ENCODE measurements at places on chromosomes 7 and 10.

GRCh38 chr10:1411451-1411850, 325.9 kb downstream of the ADARB2 start:
- no peak for DNase-seq

GRCh38 chr10:129901389-129902006, 62.6 kb downstream of the EBF3 start:
- no peak for DNase-seq

GRCh38 chr10:93591065-93591808, 9.8 kb downstream of the RBP4 start:
- no peak for DNase-seq

- no peak for DNase-seq
These were observed 480.3 kb upstream of the POT1 start for GRCh38 chr7:125409921-125410320.

DNA sequence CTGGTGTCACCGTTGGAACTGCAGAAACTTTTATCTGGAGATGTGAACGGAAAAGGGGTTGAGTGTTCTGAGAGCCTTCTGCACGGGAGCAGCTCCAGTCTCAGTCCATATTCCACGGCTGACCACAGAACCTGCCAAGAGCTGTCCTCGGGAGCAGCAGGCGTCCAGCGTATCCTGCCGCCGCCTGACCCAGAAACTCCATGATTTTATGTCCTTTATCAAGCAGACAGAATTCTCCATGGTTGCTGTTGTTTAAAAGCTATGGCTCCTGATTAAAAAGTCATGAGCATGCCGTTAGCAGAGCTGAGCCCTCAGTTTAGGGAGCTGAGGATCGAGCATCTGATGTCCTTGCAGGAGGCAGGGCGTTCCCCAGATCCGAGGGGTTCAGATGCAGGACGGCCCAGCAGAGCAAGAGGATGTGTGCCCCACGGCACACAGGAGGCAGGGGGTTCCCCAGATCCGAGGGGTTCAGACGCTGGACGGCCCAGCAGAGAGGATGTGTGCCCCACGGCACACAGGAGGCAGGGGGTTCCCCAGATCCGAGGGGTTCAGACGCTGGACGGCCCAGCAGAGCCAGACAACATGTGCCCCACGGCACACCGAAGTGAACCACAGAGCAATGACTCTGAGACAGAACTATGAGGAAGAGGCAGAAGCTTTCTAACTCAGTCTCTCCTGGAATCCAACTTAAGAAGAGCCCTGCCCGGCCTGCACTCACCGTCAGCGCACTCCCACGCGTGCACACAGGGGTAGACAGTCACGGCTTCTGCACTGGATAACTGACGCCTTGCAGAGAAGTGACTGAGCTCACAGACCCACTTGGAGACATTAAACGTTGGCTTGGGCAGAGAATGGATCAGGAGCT, 96.4 kb downstream of the WDR37 start:
- no peak for DNase-seq

DNA sequence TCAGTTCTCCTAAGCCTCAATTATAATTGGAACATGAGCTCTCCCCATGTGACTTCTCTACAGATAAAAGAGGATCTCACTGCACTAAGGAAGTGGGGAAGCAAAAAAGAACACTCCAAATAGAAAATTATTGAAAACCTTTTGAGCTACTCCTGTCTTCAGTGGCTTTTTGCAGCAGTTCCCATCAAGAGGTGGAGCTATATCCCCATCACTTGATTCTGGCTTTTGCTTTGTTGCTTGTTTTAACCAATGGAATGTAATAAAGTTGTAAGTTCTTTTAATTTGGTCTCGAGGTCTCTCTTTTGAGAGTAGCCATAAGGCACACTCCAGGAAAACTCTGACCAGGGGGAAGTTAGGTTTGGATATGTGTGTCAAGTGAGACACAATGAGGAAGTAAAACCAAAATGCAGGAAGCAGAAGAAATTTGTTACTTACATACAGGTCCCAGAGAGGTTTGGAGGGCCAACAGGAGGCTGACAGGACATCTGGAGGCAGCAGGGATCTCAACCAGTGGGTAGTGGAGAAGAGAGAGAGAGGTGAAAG, 569.4 kb downstream of the HTR7 start:
- peak; percentile 80 for DNase-seq

DNA sequence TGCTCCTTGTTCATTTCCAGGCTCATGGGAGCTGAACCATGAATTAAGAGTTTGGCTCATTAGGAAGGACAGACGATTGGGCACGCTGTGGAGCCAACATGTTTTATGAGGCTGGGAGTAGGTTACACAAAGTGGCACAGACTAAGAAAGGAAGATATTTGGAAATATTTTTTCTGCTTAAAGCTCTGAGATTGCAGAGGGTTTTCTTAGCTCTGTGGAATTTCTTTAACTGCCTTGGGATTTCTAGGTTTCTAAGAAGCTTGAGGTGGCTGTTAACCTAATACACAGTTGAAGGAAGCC, 344.6 kb downstream of the RNLS start:
- no peak for DNase-seq

- no peak for DNase-seq
These were observed 9.2 kb downstream of the ITIH5 start for GRCh38 chr10:7657552-7657951.

DNA sequence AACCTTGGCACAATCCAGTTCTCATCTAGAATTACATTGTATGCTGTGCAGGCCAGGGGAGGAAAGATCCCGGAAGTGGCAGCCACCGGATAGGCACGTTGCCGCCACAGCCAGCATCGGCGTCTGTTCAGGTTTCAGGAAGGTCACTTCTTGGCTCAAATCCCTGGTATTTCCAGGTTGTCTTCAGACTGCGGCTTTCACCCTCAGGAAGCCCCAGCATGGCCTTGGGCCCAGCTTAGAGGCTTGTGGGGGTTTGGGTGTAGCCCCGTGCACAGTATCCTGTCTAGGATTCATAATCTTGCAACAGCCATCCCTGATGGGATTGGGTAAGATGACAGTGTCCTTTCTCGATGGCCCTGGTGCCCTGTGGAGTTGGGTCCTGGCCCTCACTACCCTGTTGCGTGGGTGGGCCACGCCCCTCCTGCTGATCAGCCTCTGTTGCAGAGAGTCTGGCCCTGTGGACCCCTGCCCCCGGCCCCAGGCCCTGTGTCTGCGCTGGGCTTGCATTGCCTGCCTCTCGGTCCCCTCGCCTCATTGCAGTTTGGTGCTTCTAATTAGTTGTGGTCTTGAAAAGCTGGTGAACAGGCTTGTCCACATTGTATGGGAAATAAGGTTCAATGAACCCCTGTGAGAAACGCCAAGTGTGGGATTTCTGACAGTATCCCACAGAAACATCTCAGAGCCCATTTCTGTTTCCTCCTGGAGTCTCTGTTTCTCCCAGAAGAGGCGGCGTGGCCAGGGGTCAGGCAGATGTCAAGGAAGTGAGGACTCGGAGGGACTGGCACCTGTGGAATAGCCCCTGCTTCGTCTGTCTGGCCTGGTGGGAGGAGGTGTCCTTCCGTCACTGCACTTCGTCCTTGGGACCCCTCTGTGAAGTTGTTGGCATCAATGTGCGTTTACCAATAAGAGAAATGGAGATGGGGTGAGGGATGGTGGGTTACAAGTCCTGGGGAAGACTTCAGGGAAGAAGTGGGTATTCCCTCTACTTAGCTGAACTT, 77.5 kb downstream of the MGMT start:
- DNase-seq: no peak

GRCh38 chr7:88396295-88396947, 89.7 kb upstream of the STEAP4 start:
- DNase-seq: no peak

- DNase-seq: no peak
These were observed 89.3 kb upstream of the ARID5B start for GRCh38 chr10:61812052-61812721.

DNA sequence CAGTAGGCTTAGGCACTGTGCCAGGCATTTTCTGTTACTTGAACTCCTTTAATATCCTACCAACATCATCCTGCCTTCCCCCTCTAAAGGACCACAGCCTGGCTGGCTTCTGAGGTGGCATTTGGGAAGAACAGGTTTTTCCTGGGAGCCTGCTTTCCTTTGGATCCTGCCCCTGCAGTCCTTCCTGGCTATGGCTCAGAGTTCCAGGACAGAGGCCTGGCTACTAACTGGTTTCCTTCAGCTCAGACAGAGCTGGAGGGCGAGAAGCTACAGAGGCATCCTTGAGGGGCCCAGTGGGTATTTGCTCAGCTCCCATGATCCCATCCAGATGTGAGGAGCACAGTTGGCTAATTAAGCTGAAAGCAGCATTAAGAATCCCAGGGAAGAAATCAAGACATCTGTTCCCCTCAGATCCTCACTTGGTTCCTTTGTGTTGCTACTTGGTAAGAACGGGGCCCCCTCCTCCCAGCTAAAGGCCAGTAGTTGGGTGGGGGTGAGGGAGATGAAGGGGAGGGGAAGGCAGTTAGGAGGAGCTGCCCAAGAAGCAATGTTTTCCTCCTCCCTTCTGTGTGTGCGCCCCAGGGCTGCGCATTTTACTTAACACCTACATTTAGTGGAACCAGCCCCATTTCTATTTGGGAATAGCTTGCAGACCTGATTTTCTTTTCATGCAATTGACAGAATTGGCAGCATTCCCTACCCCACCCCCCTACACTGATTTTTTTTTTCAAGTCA, 142.6 kb upstream of the SORCS3 start:
- no peak for DNase-seq

- no peak for DNase-seq
These were observed 5.8 kb downstream of the ANTXRL start for GRCh38 chr10:46292573-46293023.

DNA sequence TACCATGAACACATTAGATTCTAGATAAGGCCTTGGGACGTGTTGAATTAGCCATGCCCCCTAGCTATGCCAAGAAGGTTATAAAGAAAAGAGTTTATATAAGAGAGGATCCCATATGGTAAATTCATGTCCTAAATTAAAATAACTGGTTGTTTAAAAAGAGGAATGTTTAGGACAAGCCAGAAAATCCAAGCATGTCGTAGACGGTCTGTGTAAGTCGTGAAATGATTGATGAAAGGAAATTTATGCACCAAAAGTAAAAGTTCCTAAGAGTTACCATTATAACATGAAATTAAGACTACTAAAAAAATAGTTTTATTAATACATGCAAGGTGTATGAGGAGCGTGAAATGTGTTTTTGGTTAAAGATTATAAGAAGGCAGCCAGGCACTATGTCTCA, 624.9 kb downstream of the ARL4A start:
- no peak for DNase-seq

- peak; percentile 62 for DNase-seq
These were observed at the start of gene CABCOCO1 for GRCh38 chr10:61662794-61663259. TSS of gene CABCOCO1 (plus strand) at chr10:61662929. CDS start at chr10:61662973, 44 bp downstream.

DNA sequence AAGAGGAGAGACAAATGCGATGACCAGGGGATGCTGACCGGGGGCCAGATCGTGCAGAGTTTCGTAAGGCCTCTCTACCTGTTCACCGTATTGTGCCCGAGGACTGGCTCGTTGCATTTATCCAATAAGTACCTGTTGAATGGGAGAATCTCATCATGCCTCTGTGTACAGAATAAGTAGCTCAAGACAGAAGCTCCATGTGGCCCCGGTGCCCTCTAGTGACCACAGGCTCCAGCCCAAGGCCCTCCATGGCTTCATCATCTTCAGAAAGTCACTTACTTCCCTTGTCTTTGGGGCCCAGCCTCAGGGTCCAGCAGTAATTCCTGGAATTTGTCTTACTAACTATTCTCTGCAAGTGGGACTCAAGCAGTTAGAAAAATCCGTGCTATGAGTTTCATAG, 151.0 kb downstream of the CHN2 start:
- DNase-seq: peak; percentile 47

- peak; percentile 33 for DNase-seq
These were observed 687 bp downstream of the HELLS start for GRCh38 chr10:94546049-94546900.

DNA sequence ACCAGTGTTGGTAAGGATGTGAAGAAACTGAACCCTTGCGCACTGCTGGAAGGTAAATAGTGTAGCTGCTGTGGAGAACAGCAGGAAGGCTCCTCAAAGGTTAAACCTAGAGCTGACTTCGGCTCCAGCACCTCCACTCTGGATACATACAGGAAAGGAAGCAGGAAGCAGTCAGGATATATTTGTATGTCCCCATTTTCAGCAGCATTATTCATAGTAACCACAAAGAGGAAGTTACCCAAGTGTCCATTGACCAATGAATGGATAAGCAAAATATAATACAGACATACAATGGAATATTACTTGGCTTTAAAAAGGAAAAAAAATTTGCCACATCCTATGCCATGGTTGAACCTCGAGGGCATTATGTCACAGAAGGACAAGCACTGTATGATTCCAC, 15.0 kb downstream of the RET start:
- no peak for DNase-seq

GRCh38 chr10:119333146-119333792, 125.9 kb downstream of the GRK5 start:
- peak; percentile 40 for DNase-seq
